ENCODE measurements at places on chromosomes 11 and 22.

DNA sequence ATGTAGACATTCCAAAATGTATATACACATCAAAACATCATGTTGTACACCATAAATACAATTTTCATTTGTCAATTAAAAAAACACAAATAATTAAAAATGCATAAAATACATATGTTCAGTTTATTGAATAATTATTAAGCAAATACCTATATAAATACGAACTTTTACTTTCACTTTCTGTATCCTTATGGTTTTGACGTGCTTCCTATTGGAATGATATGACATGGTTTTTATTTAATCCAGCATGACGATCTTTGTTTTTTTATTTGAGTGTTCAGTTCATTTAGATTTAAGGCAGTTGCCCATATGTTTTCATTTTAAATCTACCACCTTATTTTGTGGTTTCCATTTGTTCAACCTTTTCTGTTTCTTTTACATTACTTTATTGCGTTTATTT, 198.3 kb upstream of the PLET1 start:
- DNase-seq, result peak; percentile 7

GRCh38 chr11:113271551-113272245, 42.7 kb upstream of the TTC12 start:
- DNase-seq, result no peak

- no peak for DNase-seq
Measured at GRCh38 chr11:21969841-21970240, 223.0 kb upstream of the ANO5 start.

- no peak for DNase-seq
Measured at GRCh38 chr11:129505266-129505665, 129.6 kb downstream of the BARX2 start.

DNA sequence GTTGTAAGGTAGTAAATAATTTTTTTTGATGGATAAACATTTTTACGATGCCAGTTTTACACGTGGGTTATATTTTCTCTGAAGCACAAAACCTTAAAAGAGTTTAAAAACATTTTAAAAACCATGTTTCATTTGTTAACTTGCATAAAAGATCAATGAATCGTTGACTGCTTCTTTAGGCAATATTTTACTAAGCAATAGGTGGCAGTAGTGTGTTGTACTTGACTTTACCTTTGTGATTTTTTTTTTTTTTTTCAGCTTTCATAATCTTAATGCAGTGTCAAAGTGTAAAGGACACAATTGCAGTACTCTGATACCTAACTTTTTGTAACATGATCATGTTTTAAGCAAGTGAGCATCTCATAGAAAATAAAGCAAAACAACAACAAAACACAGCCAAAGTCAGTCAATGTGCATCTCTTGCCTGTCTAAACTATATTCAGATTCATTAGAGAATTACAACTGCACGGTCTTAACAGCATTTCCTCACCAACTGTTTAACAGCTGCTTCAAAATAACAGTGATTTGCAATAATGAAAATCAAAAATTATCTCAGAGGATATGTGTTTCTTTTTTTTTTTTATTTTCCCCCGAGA, 27.7 kb downstream of the DNAJC24 start:
- DNase-seq, result peak; percentile 16

- DNase-seq, result peak; percentile 87
Measured at GRCh38 chr11:122721964-122722266, 66.4 kb downstream of the UBASH3B start.

- DNase-seq, result no peak
Measured at GRCh38 chr11:119757378-119757777, 28.4 kb upstream of the NECTIN1 start.

- DNase-seq, result no peak
Measured at GRCh38 chr11:45930031-45930794, 7.8 kb downstream of the LARGE2 start.

- no peak for DNase-seq
Measured at GRCh38 chr11:46505741-46506482, 87.9 kb downstream of the AMBRA1 start.

DNA sequence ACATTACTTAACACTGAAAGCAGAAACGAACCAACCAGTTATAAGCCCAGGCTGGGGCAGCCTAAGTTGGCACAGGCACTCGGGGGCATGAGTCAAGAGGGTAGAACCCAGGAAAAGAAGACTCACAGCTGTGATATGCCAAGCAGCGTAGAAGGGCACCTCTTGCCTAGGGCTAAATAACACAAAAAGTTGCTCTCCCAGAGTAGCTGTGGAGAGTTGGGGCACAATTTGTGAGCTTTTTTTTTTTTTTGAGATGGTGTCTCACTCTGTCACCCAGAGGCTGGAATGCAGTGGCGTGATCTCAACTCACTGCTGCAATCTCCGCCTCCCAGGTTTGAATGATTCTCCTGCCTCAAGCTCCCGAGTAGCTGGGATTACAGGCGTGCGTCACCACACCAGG, 8.8 kb downstream of the CLMP start:
- no peak for DNase-seq

- DNase-seq, result no peak
Measured at GRCh38 chr11:33366918-33367317, 109.7 kb downstream of the HIPK3 start.

GRCh38 chr11:59008947-59009346, 69.7 kb downstream of the GLYATL1 start:
- no peak for DNase-seq

GRCh38 chr11:21646351-21646750, 546.5 kb upstream of the ANO5 start:
- DNase-seq, result no peak

- no peak for DNase-seq
Measured at GRCh38 chr11:26332572-26332915, 614 bp downstream of the ANO3 start.

DNA sequence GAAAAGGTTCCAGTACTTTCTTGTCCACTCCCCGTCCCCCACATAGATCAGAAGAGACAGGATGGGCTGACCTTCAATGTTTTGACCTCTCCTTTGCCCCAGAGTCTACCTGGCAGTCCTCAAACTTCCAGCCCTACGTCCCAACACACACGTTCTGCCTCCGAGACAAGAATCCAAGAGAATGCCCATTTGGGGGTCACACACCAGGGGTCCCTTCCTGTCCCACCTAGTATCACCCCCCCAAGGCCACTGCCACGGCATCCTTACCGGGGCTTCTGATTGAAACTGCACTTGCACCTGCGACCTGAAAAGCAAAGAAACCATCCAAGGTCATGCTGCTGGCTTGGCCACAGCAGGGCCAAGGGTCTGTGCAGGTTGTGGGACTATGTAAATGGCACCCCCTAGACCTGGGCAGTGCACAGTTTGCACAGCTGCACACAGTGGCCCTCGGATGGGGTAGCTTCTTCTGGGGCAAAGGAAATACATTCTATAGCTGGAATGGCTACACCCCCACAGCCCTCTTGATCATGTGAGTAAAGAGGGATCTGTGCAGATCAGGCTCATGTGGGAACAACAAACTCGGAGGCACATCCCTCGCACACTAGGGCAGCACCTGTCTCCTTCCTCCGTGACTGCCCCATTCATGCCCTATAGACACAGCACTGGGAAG, 16.5 kb upstream of the FXYD2 start:
- DNase-seq, result no peak

DNA sequence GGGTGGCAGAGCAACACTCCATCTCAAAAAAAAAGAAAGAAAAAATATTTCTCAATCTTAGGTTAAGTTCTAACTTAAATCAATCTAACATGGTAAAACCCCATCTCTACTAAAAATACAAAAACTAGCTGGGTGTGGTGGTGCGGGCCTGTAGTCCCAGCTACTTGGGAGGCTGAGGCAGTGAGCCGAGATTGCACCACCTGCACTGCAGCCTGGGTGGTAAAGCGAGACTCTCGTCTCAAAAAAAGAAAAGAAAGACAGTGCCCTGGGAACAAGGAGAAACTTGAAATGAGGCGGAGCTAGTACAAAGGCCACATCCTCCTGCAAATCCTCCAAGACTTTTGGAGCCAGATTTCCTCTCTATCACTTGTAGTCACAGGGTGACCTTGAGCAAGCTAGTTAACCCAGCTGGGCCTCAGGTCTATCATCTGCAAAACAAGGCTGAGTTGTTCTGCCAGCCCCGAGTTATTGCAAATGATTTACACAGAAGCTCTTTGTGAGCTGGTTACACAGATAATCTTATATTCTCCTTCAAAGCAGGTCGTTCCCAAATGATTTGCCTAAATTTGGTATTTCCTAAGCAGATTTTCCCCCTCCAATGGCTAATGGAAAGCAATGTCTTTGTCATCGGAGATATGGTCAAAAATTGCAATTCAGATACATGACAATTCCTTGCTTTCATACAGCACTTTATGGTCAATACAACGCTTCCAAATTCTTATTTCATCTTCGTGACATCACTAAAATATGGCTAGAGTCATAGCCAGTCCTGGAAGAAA, 1.9 kb downstream of the ANKRD54 start:
- DNase-seq, result no peak

DNA sequence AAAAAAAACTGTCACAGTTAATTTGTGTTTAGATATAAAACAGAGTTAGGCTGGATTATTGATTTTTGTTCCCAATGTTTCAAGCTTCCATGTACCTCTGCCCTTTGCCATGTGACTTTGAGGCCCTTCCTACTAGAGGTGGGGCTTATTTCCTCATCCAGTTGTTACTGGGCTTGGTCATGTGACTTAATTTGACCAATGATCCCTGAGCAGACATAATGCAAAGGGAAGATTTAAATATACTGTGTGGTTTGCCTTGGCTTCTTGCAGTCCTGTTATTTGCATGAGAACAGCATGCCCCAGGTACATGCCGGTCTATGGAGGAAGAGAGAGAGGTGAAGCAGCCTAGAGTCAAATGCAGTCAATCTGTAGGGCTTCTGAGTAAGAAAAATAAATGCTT, 347.0 kb downstream of the MIAT start:
- DNase-seq, result no peak

DNA sequence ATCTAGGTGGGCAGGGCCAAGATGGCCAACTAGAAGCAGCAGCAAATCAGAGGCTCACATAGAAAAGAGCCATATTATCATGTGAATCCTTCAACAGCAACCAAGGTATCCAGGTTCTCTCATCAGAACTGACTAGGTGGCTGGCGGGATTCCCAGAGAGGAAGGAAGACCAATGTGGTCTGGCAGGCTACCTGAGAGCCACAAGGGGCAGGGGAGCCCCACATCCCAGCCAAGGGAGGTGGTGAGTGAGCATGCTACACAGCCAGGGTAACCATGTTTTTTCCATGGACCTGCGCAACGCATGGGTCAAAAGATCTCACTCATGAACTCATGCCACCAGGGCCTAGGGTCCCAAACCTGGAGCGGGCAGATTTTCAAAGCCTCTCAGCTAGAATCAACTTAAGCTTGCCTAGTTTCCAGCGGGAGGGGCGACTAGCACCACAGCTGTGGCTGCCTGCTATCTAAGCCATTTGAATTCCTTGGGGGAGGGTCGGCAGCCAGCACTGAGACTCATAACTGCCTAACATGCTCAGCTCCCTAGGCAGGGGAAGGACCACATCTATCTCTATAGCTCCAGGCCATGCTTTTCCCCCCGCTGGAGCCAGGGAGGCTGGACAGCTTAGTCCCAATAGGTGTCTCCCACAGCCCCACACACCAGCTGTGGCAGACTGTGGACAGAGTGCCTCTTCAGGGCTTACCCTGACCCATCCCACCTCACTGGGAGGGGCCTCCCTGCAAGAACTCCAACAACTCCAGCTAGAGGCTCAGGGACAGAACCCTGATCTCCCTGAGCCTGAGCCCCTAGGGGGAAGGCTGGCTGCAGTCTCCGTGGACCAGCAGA, 28.7 kb upstream of the CASP12 start:
- DNase-seq, result no peak

GRCh38 chr11:117997823-117998579, 11.8 kb downstream of the IL10RA start:
- no peak for DNase-seq

DNA sequence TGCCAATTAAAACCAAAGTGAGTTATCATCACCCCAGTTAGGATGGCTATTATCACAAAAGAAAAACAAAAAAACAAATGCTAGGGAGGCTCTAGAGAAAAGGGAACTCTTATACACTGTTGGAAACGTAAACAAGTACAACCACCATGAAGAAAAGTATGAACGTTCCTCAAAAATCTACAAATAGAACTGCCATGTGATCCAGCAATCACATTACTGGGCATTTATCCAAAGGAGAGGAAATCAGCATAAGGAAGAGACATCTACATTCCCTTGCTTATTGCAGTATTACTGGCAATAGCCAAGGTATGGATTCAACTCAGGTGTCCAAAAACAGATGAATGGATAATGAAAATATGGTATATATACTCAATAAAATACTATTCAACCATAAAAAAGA, 1145.1 kb downstream of the LRRC4C start:
- no peak for DNase-seq

- DNase-seq, result peak; percentile 43
Measured at GRCh38 chr11:86183694-86184093, 60.9 kb upstream of the EED start.

DNA sequence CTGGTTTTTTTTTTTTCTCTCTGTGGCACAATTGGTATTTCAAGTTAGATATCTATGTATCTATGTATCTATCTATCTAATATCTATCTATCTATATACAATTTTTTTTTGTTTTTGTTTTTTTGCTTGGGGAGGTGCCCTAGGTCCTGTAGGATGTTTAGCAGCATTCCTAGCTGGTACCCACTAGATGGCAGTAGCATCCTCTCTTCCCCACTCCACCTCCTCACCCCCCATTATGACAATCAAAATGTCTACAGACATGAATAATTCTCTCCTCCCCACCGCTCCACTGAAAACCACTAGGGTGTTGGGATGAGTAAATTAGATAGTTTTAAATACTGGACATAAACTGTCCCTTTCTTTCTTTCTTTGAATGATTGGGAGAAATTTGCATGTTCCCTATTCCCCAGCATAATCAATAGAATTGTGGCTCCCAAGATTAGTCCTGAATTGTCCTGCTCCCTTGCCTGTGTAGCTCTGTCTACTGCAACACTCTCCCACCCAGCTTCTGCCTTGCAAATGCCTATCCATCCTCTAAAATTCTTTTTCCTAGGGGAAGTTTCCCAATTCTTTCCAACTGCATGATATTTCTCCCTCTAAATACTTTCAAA, 1152.4 kb downstream of the LRRC4C start:
- peak; percentile 64 for DNase-seq

DNA sequence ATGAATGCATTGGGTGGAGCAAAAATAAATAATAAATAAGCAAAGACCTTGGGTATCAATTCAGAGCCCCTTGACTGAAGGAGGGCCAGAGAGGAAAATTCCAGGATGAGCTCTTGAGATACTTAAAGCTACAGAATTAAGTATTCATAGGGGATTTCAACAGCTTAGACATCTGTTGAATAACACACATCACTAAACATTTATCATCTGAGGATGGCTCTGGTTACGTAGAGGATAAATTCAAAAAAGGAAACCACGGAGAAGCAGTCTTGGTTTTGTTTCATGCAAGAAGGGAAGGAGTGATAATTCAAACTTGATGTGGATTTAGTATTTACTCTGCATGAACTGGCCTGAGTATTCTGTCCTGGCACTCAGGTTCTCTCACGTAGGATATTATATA, 29.8 kb downstream of the ARHGAP42 start:
- DNase-seq, result no peak

GRCh38 chr11:114243461-114244372, 52.5 kb upstream of the NNMT start:
- DNase-seq, result no peak

Measured in fibroblast of skin of back (primary cell).